SK-N-SH (cell line): ENCODE measurements at places on chromosomes 3 and 15.

DNA sequence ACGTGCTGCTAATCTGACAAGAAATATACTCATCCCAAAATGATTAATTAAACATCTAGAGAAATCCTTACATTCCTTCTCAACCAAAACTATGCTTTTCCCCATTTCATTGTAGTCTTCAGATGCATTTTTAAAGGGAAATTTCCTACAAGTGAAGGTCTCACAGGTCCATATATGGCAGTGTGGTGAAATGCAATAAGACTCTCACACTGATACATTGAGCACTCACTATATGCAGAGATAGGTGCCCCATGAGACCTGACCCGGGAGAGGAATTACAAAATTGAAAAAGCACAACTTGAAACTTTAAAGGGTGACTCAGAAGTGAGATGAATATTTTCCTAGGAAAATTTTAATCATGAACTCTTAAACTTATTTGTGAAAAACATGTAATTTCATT is 629.2 kb upstream of the NAALADL2 start:
- no peak for DNase-seq

GRCh38 chr3:59517388-59517787 is 467.6 kb upstream of the CFAP20DC start:
- no peak for DNase-seq

DNA sequence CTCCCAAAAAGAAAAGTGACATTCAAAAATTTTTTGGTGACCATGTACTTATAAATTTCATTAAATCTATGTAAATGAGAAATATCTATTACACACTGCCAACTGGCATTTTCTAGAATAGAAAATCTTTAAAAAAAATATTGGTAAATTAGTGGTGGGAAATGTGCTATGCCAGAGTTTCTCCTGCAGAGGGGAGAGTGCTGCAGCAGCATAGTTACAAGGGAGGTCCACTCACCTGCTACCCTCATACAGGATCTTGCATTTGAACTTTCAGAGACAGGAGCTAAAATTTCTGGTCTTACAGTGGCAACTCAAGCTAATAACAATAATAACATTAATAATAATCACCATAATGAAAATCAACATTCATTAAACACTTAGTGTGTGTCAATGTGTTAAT is 459.6 kb downstream of the NSUN3 start:
- no peak for DNase-seq

- DNase-seq, result peak; percentile 78
These were observed 1.3 kb downstream of the NEIL1 start for GRCh38 chr15:75348034-75348561.

DNA sequence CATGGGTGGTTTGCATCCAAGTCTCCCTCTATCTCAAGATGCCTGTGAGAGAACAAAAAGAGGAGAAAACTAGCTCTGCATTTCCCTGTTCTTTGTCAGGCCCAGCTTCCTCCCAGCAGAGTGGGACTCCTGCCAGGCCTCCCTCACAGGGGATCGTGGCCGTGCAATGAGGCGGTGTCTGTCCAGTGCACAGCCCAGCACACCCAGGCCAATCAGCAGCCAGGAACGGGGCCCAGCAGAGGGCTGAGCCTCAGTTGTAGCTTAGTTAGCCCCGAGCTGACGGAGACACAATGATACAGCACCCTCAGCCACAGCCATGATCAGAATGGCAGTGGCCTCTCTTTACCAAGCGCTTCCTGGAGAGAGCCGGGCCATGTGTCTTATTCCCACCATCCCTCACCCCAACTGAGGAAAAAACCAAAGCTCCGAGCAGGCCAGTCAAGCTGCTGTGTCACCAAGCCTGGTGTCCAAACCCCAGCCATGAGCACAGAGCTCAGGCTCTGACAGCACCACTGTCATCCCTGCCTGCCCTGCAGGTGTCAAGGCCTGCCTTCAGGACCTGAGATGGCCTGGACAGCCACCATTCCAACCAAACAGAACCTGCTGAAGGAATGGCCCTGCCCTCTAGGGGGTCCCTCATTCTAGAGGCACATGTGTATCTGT is 71.1 kb downstream of the DNAJB8 start:
- DNase-seq, result peak; percentile 72

DNA sequence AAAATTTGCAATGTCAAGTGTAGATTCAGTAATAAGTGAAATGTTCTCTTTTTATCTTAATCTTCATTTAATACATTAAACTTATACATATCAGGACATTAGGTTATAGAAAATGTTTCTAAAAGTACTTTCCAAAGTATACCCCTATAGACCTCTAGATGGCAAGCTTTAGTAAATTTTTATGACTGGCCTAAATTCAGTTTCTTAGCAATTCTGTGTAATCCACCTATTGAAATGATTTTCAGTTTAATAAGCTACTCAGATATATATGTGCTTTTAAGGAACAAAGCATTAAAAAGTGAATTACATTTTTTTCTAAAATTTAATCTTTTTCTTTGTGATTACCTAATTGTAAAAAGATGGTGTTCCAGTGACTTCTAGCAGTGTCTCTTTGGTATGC is 342.2 kb downstream of the GBE1 start:
- DNase-seq, result peak; percentile 36

GRCh38 chr3:50226888-50227389 is 9.1 kb upstream of the GNAI2 start:
- DNase-seq, result no peak
